Activated gamma-delta T cell (primary cell): ENCODE measurements at places on chromosomes 12 and 14.
A peak's percentile ranks its signal among the peaks of the same experiment; 100 is the strongest.

DNA sequence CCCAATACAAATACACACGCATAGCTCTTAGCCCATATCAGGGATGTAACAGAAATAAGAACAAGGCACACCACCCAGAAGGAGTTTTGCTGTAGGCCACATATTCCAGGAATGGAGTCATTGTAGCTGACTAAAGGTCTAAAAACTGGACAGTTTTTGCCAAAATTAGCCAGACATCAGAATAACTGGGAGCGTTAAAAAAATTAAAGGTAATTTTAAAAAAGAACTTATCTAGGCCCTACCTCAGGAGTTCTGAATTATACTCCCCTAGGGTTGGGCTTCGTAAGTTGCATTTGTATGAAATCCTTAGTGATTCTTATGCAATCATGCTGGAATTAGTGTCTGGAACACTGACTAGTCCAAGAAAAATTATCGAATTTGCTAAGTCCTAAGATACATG is 987.7 kb downstream of the GALC start:
- DNase-seq, result no peak

GRCh38 chr14:90538716-90539495 is 142.1 kb downstream of the CALM1 start:
- no peak for DNase-seq

DNA sequence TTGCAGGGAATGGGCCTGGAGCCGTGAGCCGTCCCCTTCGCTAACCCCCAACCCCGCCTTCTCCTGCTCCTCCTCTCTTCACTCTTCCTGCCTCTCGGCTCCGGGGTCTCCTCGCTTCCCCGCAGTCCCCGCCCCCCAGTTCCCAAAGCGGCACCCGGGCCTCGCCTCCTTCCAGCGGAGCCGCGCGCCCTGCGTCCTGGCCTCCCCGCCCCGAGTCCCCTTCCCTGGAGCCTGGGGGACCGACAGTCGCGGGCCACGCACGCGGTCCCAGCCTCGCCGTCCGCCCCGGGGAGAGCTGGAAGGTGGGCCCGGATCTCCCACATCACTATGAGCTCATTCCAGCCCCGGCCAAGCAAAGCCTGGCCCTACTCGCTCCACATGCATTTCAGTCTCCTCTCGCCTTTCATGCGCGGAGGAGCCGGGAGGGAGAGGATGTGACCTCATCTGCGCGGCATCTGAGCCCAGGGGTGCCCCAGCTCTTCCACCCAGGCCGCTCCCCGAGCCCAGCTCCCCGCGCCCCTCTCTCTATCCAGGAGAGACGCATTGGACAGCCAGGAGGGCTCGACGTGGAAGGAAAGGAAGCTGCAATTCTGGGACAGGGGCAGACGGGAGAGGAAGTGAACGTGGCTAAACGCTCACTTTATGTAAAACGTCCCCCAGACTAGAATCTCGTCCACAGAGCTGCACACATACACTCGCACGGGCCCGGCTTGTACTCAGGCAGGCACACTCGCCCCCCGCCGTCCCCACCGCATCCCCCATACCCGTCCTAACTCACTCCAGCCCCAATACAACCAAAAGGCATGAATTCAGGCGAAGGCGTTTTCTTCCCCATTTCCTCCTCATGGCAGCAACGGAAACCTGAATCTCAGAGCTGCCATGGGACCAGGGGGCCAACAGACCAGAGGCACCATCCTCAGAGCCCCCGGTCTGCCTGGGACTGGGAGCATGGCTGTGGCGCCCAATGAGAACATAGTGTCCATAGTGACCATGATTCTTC is 108.7 kb upstream of the CCND2 start:
- peak; percentile 15 for DNase-seq

- no peak for DNase-seq
These were observed 11.8 kb downstream of the COPS7A start for GRCh38 chr12:6735448-6736191.

- DNase-seq, result no peak
These were observed 14.4 kb downstream of the IRF2BPL start for GRCh38 chr14:77014004-77014604.

DNA sequence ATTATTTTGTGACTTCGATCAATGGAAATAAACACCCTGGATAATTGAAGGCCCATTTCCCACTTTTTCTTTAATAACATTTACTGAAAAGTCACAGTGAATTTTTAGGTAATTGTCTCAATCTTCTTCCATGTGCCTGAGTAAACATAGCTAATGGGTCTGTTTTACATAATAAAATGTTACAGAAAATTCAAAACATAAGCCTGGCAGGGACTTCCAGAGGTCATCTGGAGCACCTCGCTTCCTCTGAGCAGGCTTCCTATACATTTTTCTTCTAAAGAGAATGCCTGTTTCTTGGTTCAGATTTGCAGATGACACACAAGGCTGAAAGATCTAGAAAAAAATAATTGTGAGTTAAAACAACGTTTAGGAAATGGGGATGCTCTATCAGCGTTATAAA is 183.8 kb upstream of the PDE3A start:
- no peak for DNase-seq

DNA sequence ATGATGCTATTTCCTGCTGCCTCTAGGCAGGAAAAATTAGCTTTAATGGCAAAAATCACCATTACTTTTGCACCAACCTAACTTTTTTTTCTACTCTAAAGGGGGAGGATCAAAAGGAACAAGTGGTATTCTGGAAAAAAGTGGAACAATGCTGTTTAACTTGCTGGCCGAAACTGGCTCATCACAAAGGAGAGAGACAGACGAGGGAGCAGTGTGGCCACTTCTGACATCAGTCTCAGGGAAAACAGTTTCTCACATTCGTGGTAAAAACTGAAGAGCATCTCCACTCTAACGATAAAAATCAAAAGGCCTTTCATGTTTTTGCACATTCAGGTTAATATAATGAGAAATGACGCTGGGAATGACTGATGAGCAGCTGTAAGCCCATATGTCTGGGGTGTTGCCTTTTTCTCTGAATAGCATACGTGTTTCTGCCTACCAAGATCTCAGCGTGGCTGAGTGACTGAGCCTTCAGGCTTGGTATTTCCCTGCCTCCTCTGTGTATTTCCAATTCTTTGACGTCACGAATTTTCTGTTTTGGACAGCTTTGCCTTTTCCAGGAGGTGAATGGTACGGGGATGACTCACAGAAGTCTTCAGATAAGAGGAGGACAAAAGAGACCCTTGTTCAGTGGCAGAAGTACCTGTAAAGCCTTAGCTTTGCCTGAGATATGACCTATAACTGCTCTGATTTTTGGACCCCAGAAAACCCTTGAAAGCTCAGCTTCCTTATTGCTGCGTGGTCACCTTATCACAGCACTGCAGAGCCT is 358.8 kb downstream of the GLT1D1 start:
- no peak for DNase-seq

- no peak for DNase-seq
These were observed 12.6 kb downstream of the USP44 start for GRCh38 chr12:95538656-95539055.

DNA sequence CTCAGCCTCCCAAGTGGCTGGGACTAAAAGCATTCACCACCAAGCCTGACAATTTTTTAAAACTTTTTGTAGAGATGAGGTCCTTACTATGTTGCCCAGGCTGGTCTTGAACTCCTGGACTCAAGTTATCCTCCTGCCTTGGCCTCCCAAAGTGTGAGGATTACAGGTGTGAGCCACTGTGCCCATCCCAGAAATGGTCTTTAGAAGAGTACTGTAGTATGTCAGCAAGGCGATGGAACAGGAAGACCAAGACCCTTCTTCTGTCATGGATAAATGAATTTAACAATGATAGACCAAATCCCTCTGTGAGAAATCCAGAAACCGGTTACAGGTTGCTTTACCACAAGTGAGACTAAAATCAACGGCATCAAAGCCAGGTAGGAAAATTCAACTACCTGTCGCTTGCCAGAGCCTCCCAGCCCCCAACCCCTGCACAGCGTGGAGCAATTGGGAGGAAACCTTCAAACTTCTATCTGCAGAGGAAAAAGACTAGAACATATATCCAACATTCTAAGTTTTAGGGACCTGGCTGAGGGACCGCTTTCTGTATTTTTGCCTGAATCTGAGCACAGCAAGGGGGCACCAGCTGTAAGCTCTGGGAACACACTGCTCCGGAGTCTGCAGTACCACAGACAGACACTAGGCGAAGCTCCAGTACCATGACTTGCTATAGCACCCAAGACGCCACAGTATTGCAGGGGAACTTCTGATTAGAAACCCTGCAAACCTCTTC is 51.3 kb downstream of the CPSF6 start:
- DNase-seq, result no peak

- DNase-seq, result no peak
These were observed 185.1 kb downstream of the CHST11 start for GRCh38 chr12:104641862-104642261.

- DNase-seq, result no peak
These were observed 365.8 kb upstream of the CCDC196 start for GRCh38 chr14:66120402-66120801.

DNA sequence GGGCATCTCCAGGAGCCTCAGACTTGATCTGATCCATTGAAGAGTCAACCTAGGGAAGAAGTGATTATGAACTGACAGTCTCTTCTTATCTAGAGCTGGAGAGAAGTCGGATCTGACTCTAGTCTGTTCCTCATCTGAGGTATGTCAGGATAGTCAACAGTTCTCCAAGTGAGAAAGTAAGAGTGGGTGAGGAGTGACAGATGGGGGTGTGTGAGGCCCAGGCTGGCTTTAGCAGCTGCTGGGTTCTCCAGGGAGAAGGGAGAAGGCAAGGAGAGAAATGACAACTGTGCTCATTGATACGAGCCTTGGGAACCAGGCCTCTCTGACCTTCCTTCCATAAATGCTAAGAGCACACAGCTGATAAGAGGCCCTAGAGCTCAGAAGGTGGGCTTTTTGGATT is 53.3 kb downstream of the IRAK3 start:
- DNase-seq, result no peak

GRCh38 chr14:53841109-53842099 is 115.2 kb downstream of the BMP4 start:
- DNase-seq, result no peak

- no peak for DNase-seq
These were observed 41.2 kb upstream of the BCL11B start for GRCh38 chr14:99313234-99313633.

DNA sequence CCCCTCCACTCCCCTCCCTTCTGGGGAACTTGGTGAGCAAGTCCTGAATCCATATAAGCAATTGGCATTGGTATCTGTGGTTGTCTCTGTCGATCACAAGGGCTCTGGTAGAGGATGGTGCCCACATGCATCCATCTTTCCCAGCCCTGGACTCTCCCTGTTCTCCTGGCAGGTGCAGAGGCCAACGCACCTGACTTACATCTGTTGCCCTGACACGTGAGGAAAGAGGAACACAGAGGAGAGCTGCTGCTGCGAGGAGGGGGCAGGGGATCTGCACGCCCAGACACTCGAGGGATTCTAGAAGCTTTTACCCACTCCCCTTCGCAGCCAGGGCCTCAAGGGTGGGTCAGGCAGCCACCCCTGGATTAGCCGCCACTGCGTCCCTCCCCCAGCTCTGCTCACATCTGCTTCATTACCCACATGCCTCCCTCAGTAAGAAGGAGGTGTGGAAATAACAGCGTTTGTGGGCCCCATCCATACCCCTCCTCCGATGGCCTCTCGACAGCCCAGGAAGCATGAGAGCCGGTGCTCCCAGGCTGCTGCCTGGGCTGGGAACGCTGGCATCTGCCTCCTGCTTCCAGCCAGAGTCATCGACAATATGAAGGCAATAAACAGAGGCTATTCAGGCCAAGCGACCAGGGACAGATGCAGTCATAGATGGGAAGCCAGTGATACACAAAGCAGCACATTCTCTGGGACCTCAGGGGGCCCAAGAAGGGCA is 56.5 kb downstream of the KDM2B start:
- DNase-seq, result no peak

GRCh38 chr12:116524964-116525379 is 34.2 kb upstream of the MAP1LC3B2 start:
- DNase-seq, result no peak

DNA sequence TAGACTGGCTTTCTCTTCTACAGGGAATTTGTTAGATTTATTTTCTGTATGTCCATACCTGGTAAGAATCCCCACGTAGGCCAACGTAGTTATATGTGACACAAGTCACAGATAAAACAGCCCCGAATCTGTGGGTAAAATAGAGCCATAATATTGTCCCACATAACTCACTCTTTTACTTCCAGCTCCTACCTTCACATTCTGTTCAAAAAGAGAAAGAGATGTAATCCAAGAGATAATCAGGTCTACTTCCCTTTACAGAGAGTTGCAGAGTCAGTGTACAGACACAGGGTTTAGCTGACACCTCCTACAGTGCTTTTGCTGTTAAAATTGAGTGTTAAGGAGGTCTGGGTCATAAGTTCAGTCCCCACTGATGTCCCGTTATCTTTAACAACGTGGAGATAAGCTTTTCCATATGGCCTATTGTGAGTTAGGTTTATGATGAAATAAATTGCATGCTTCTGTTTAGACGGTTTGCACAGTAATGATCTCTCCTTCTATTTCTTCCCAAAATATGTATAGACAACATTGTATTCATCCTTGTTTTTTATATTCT is 446.5 kb downstream of the ADAMTS20 start:
- DNase-seq, result no peak

GRCh38 chr12:120514002-120514401 is 15.0 kb downstream of the COQ5 start:
- DNase-seq, result no peak

DNA sequence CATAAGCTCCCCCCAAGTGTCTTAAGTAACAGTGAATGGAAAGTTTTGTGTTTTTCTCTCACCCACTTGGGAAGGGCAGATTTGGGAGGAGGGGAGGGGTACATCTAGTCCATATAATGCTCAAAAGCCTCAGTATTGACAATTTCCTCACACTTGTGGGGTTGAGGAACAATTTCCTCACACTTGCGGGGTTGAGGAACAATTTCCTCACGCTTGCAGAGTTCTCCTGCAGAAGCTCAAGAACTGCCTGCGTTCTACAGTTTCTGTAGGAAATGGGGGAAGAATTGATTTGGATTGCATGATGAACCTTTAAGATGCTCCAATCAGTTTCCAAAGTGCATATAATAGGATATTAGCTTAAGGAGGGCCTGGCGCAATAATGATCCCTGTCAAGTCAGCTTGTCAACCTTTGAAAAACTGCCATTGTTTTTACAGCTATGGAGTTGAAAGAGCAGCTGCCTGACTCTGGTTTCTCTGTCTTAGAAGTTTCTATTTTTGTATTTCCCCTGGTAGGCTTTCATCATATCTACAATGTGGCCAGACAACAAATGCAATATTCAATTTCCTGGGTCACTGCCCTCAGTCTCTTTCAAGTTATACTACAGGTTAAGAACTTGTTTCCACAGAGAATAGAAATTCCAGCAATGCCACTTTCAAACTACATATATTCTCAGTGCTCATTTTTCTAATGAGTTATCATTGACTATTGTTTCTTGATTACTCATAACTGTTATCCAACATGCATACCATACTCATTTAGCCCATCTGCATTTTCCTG is 66.5 kb downstream of the PLEKHG7 start:
- DNase-seq, result no peak

- DNase-seq, result no peak
These were observed 190.8 kb downstream of the TTC7B start for GRCh38 chr14:90625445-90625844.

DNA sequence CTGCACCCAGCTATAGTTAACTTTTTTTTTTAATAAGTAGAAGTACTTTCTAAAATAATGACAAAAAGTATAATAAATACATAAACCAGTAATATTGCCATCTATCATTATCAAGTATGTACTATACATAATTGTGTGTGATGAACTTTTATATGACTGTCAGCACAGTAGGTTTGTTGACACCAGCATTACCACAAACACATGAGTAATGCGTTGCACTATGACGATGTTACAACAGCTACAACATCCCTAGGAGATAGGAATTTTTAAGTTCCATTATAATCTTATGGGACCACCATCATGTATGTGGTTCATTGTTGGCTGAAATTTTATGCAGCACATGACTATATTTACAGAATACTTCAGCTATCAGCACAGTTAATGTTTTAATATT is 62.9 kb upstream of the VSX2 start:
- DNase-seq, result no peak
